A549 treated with dexamethasone at 1 μM for 4 hours (cell line): ENCODE measurements at places on chromosomes 11 and 22. TPM values are rescaled to one million over a fixed set of nuclear protein-coding genes. Genes with fewer than 3 reads are reported as not detected.

The ADM2 gene
- total RNA-seq = 0.38 to 0.62 TPM (median 0.60 TPM) in 5 replicates

The CENPM gene
- total RNA-seq = 23.9 to 33.0 TPM (median 27.6 TPM) in 5 replicates

The BCL2L13 gene
- 30.9 to 39.7 TPM (median 35.9 TPM) in 5 replicates for total RNA-seq

The CCDC157 gene
- total RNA-seq = 1.3 to 3.2 TPM (median 2.6 TPM) in 5 replicates

The C22orf15 gene
- total RNA-seq = not detected in 5 replicates

The TMPRSS6 gene
- total RNA-seq = 0.02 to 0.04 TPM in 2 of 5 replicates, not detected in the others

The SERPING1 gene
- total RNA-seq = 0.41 to 1.2 TPM (median 0.95 TPM) in 5 replicates

The OR4D5 gene
- total RNA-seq = not detected in 5 replicates

The OOSP4B gene
- total RNA-seq = not detected in 5 replicates
